SW 1271 (cell line): ENCODE measurements at places on chromosomes 11 and 22.

DNA sequence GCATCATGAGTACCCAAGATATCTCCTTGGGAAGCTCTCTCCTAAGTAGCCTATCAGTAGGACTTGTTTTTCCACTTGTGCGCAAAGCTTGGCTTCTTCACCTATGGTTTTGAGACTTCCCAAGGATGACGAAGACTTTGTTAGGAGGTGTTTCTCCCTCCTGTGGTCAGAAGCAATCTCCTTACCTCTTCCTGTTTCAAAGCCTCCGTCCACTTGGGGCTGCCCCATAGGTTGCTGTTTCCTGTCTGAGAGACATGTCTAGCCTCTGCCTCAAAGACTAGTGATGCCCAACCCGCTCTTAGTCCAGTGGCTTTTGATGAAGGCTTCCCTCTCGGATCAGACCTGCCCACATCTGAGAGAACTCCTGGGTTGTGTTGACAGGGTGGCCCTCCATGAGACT, 92.9 kb downstream of the TRAF6 start:
- no peak for DNase-seq

DNA sequence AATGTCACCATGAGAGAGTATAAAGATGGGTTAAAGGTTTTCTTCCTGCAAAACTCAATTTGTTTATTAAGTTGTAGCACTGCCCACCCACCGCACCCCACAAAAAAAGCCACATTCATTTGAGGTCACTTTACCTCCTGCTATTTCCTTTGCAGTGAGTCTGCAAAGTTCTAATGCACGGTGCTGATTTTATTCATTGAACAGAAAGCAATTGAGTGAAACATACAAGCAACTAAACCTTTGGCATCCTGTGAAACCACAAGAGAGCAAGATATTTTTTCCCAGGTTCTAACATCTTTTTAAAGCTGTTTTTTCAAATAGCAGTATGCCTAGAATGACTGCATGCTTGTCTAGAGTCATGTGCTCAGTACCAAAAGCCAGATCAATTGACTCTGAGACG, 39.0 kb downstream of the RRAS2 start:
- DNase-seq, result no peak

DNA sequence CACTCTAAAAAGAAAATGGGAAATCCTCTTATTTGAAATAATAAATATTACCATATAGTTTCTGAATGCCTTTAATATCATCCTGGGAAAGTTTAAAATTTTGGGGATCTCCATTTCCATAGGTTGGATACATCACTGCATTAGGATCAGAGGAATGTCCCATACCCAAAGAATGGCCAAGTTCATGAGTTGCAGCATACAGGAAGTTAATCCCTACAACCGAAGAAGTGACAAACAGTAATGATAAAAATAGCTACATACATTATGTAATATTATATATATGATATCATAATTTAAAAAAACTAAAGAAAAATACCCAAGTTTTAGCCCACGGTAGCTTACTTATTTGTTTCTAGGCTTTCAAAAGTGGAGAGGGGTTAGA, 7.4 kb downstream of the MMP7 start:
- DNase-seq, result no peak

DNA sequence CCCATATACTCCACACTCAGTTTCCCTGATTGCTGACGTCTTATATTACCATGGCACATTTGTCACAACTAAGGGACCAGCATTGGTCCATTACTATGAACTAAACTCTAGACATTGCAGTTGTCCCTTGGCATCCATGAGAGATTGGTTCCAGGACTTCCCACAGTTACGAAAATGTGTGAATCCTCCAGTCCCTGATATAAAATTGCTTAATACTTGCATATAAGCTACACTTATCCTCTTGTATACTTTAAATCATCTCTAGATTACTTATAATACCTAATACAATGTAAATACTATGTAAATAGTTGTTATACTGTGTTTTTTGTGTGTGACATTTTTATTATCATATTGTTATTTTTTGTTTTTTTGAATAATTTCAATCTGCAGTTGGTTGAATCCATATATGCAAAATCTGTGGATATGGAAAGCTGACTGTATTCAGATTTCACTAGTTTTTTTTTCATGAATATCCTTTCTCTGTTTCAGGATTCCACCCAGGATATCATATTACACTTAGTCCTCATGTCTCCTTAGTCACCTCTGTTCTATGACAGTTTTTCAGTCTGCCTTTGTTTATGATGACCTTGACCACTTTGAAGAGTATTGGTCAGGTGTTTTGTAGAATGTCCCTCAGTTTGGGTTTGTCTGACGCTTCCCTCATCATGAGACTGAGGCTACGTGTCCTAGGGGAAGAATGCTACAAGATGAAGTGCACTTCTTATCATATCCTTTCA, 55.3 kb downstream of the INSC start:
- DNase-seq, result no peak

DNA sequence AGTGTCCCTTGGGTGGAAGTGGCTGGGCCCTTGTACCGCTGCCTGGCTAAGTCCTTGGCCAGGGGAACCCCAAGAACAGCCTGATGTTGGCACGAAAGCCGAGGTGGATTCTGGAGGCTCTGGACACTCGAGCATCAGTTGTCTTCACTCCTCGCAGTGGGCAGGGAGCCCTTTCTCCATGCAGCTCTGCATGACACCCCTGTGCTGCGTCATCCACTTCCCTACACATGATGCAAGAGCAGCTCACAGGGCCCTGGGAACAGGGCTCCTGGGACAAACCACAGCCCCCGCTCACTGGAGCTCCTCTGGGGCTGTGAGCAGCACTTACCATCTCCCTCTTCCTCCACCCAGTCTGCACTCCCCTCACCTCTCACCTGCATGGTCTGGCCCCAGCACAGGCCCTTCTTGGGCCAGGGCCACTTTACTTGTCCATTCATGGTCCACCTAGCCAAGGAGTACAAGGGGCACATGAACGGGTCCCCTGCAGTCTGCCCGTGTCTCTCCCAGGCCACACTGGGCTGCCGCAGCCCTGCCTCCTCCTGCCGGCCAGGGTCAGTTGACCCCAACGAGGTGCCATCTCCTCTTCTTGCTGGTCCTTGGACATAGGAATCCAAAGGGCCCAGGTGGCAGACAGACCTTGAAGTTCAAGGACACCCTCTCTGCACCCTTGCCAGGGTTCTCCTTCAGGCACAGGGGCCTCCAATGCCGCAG, 66.5 kb downstream of the IGF2 start:
- DNase-seq, result no peak

GRCh38 chr11:27830206-27830605, 130.0 kb upstream of the BDNF start:
- no peak for DNase-seq

DNA sequence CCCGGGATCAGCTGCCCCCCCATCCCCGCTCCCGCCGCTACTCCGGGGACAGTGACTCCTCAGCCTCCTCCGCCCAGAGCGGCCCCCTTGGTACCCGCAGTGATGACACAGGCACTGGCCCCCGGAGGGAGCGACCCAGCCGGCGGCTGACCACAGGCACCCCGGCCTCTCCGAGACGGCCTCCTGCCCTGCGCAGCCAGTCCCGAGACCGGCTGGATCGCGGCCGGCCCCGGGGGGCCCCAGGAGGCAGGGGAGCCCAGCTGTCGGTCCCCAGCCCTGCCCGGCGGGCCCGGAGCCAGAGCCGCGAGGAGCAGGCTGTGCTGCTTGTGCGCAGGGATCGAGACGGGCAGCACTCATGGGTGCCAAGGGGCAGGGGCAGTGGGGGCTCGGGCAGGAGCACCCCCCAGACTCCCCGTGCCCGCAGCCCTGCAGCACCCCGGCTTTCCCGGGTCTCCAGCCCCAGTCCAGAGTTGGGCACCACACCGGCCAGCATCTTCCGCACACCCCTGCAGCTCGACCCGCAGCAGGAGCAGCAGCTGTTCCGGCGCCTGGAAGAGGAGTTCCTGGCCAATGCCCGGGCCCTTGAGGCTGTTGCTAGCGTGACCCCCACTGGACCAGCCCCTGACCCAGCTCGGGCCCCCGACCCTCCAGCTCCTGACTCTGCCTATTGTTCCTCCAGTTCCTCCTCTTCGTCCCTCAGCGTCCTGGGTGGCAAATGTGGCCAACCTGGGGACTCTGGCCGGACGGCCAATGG, 3.9 kb downstream of the RASL10A start:
- DNase-seq, result no peak

DNA sequence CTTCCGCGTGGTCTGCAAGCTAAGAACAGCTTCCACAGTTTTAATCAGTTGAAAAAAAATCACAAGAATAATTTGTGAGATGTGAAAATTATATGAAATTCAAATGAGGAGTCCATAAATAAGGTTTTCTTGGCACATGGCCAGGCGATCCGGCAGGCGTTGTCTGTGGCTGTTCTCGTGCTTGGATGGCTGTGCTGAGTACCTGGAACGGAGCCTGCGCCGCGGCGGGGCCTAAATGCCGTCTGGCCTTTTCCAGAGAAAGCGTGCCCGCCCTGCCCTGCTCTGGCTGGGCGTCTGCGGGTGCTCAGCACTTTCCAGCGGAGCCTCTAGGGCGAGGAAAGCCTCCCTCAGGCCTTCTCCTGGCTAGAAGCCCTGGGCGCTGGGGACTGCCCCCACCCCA, 41.8 kb downstream of the OSBPL5 start:
- no peak for DNase-seq

DNA sequence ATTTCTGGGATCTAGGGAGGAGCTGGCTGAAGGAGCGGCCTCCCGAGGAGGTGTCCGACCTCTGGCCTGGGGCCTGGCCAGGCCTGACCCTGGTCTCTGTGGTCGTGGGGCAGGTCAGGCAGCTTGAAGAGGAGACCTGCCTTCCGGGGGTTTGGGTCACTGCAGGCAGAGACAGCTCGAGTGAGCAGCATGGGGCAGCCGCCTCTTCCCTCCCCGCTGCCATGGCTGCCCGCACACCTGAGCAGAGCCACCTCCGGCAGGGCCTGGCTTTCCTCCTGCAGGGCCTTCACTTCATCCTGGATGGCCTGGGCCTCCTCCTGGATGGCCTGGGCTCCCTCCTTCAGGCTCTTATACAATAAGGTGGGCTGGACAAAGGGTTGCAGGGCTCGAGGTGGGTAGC, 8.0 kb upstream of the NAALADL1 start:
- DNase-seq, result no peak

DNA sequence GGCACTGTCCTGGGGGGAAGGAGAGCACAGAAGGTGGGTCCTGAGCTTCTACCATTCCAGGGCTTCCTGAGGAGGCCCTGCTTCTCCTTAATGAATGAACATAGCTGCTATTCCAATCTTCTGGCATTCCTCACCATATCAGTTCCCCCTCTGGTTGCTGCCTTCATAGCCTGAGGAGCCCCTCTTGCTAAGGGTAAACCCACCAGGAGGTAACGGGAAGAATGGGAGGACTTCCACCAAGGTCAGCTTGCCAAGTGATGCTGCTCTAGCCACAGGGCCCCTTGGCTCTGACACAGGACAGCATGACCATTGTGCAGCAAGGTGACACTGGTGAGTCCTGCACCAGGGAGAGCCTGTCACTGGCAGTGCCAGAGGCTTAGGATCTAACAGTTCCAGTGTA, 1022.5 kb downstream of the TBC1D22A start:
- no peak for DNase-seq

DNA sequence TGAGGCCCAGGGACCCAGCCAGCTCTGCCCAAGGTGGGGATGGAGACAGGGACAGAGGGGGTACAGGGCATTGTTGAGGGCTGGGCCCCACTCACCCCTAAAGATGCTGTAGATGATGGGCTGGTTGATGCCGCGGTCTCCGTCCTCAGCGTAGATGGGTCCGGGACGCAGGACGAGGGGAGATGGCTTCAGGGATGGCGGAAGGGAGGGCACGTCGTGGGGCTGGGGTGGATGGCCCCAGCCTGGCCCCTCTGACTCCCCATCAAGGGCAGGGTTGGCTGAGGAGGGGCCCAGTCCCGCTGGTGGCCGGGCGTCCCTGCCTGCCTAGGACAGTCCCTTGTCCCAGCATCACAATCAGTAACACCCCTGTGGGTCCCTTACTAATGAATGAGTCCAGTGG, 4.5 kb upstream of the IRF7 start:
- no peak for DNase-seq

DNA sequence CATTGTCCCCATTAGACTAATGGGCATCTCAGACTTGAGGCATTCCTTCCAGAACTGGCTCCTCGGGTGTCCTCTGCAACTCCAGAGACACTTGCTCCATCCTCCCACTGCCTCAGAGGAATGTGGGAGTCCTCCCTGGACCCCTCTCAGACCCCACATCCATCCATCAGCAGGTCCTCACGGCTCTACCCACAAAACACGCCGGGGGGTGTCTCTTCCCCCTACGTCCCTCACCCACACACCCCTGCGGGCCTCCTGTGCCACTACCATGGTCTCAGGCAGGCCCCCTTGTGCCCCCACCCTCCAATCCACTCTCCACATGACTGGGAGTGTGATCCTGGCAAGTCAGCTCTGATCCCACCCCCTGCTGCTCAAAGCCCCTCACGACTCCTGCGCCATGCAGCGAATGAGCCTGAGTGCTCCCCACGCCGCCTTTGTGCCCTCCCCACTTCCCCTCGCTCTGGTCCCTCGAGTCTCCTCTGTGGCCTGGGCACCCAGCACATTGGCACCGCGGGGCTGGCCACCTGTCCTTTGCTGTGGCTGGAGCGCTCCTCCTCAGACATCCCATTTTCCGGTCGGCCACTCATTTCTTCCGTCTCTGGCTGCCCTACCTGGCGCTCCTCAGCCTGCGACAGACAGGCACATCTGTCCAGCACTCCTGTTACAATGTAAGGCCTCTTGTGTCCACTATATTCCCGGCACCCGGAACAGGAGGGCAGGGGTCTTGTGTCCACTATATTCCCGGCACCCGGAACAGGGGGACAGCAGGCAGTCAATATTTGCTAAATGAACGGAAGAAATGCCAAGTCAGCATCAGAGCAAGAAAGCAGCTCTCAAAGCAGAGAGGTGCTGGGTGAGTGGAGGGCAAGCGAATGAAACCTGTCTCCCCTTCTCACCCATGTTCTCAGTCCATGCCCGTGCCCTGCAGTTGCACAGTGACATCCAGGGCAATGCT, 14.2 kb upstream of the MOB2 start:
- no peak for DNase-seq

GRCh38 chr11:95242845-95243605, 12.0 kb upstream of the SESN3 start:
- DNase-seq, result no peak

- DNase-seq, result no peak
These were observed 218.6 kb downstream of the ARHGAP42 start for GRCh38 chr11:100905684-100906083.

GRCh38 chr11:82865841-82866240, 34.4 kb downstream of the PRCP start:
- DNase-seq, result no peak

GRCh38 chr11:11442791-11443190, 89.7 kb upstream of the CSNK2A3 start:
- DNase-seq, result no peak

DNA sequence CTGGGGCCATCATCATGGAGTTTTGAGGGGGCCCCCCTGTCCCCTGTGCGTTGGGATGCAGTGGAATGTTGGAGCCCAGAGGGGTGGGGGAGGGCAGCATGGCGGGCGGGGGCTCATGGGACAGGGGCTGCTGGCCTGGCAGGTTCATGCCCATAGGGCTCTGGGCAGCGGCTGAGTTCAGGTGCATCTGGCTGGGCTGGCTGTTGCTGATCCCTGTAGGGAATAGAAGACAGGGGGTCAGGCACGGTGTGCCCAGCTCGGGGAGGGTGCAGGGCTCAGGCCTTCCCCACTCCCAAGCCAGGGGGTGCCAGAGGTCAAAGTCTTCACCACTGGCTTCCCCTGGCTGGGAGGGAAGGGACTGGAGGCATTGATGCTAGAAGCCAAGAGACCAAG, 15.6 kb downstream of the CXCR5 start:
- DNase-seq, result no peak

- no peak for DNase-seq
These were observed 421.8 kb downstream of the NTM start for GRCh38 chr11:131792243-131792642.

- no peak for DNase-seq
These were observed 46.5 kb downstream of the CDPF1 start for GRCh38 chr22:46203601-46203980.

- DNase-seq, result no peak
These were observed 41.4 kb upstream of the PCF11 start for GRCh38 chr11:83115551-83115950.
